ENCODE measurements at places on chromosomes 4 and X.

DNA sequence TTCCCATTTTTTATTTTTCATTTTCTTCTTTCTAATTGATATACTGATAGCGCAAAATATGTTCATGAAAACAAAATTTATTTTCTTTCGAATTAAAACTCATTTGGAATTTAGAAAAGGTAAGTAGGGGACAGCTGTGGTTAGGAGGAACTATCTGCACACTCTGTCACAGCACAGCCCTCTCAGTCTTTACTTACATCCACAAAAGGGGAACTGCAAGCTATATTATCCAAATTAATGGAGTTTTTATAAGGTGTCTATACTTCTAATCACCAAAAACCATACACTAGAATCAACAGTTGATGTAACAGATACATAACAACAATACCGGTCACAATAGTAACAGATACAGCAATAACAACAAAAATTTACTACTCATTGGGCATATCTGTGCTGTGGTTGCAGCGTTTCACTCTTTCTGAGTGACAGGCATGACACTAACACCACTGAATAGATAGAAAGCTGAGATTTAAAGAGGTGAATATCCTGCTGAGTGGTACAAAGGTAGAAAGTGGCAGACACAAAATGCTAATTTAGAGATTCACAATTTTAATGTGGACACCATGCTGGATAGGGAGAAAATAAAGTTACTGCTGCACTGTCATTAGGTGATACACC, 160.7 kb downstream of the PPP3CA start:
- DNase-seq, result no peak

GRCh38 chrX:103398421-103398864, 22.1 kb downstream of the BEX3 start:
- no peak for DNase-seq

- no peak for DNase-seq
Measured at GRCh38 chrX:131572372-131573014, 28.6 kb downstream of the OR13H1 start.

GRCh38 chr4:111943796-111944203, 201.5 kb upstream of the FAM241A start:
- DNase-seq, result peak; percentile 39

- DNase-seq, result no peak
Measured at GRCh38 chr4:21290562-21290961, 590.3 kb downstream of the PACRGL start.
